Tongue (tissue), 3 donors: ENCODE measurements at places on chromosomes 11 and 22. TPM values are rescaled to one million over a fixed set of nuclear protein-coding genes. Genes with fewer than 3 reads are reported as not detected.

CARD10 gene
- 12.2 TPM for total RNA-seq

GRCh38 chr22:47943729-47944700, 1181.6 kb downstream of the TBC1D22A start:
- DNase-seq: no peak

DNA sequence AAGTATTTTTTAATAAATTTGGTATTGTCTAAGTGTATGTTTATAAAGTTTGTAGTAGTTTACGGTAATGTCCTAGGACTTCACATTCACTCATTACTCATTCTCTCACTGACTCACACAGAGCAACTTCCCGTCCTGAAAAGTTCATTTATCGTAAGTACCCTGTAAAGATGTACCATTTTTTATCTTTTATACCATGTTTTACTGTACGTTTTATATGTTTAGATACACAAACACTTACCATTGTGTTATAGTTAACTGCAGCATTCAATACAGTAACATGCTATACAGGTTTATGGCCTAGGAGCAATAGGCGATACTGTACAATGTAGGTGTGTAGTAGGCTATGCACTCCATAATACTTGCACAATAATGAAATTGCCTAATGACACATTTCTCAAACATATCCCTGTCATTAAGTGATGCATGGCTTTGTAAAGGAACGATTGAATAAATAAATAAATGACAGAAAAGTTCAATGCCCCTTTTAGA, 12.5 kb upstream of the CARD18 start:
- no peak for DNase-seq

GRCh38 chr11:74322667-74323066, 11.2 kb upstream of the P4HA3 start:
- DNase-seq: no peak

GRCh38 chr11:15379483-15379882, 264.8 kb downstream of the INSC start:
- no peak for DNase-seq

DNA sequence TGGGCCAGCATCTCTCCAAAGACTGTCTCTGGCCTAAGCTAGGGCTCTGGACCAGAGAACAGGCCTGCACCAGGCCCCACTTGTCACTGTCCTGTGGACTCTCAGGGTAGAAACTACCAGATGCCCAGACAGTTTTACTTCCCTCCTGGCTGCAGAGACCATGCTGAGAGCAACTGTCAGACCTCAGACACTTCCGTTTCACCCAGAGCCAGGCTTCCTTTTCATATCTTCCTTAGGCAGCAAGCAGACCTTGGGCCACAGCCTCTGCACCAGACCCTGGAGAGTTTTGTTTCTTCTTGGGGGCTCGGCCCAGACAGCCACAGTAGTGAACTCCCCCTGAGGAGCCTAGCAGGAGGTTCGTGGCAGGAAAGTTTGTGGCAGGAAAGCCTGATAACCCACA, 12.1 kb upstream of the FCHSD2 start:
- DNase-seq: no peak

DNA sequence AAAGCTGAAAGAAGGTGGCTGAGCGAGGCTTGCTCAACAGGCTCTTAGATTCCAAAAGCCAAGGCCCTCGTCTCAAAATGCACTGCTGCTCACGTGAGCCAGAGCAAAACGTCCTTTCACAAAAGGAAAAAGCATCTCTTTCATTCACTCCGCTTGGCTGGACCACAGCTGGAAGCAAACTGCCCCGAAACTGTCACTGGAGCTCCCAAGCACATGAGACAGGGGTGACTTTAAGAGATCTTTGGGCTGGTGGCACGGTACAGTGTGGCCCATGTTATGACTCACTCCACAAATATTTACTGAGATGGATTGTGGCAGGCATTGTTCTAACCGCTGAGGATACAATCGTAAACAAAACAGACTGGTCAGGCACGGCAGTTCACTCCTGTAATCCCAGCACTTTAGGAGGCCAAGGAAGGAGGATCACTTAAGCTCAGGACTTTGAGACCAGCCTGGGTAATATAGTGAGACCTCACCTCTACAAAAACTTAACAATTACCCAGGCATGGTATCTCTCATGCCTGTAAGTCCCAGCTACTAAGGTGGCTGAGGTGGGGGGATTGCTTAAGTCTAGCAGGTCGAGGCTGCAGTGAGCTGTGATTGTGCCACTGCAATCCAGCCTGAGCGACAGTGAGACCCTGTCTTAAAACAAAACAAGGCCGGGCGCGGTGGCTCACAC, 3.6 kb downstream of the PLA2G6 start:
- no peak for DNase-seq

DNA sequence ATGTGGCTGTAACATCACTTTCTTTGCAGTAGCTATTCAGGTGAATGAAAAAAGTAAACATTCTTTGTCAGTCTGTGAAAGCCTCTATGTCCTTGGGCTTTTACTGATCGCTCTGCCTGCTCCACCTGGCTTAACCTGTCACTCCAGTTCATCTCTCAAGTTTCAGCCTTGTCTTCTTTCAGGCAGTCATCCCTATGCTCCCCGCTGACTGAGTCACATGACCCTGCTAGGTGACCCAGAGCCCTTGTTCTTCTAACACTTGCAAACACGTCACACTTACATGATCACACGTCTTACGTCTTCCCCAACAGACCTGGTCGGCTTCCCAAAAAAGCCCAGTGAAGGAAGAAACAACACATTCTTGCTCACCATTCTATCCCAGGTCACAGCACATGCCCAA, 499.3 kb upstream of the TENM4 start:
- peak; percentile 28 for DNase-seq

DNA sequence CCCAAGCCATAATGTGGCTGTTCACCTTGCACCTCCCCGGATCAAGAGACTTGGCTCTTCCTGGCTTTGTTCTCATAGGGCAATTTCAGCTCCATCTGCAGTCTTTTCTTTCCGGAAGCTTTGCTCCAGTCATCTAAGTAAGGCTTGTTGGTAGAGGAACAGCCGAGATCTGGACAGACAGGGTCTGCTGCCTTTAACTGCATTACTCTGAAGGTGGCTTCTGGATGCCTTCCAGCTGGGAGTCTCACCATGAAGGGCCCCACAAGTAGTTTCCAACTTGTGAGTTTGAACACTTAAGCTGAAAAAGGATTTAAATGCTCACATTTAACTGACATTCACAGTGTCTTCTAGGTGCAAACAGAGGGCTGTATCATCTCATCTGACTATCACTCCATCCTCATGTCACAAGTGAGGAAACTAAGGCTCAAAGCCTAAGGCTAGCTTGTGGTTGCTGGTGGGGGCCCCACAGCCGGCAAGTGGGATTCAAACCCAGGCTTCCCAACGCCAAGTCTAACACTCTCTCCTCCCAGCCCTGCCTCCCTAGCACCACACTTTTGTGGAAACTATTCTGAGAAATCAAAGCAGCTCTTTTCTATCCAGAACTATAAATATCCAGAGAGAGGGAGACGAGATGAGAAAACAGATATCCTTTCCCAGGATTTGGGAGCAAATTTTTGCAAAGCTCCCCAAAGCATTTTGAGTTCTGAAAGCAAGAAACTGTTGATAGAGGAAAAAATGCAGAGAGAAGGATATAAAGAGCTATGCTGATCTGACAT, 58.4 kb downstream of the GALNT18 start:
- DNase-seq: peak; percentile 30
